Stimulated activated CD4-positive, alpha-beta T cell treated with anti-CD3 and anti-CD28 coated beads, TNF-alpha, amount 100 ng/mL, for 4 hours (primary cell): ENCODE measurements at places on chromosomes 13 and 19.

DNA sequence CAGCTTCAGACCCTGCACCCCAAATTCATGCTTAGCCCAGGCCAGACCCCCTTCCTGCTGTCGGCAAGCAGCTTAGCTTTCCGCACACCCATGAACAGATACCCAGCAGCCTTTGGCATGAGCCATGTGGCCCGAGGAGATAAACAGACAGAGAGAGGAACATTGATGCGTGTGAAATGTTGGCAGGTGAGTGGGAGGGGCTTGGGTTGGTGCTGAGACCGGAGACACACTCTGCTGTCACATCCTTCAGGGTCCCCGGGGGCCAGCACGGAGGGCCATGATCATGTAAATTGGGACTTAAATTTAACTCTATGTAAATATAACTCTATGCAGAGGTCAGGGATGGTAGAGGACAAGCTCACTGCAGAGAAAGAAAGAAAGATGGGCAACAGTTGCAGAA is 1.5 kb downstream of the CD22 start:
- DNase-seq: no peak

DNA sequence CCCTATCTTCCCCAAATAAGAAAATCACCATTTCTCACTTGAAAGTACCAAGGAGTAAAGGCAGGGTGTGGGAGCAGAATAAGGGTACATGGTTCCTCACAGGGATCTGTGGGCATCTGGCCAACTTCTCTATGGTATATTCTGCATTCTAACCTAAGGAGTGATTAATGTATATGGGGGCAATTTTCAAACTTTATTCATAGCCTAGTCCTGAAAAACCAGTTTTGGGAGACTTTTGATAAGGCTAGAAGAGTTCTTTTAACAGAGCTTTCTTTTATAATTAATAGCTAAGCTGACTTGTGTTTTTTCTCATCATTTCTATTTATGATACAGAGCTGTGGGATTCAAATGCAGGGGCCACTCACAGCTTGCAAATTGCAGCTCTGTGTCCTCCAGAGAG is 852 bp downstream of the SCEL start:
- no peak for DNase-seq

- DNase-seq: no peak
Observed at GRCh38 chr13:97746649-97747048, 206.8 kb upstream of the IPO5 start.

DNA sequence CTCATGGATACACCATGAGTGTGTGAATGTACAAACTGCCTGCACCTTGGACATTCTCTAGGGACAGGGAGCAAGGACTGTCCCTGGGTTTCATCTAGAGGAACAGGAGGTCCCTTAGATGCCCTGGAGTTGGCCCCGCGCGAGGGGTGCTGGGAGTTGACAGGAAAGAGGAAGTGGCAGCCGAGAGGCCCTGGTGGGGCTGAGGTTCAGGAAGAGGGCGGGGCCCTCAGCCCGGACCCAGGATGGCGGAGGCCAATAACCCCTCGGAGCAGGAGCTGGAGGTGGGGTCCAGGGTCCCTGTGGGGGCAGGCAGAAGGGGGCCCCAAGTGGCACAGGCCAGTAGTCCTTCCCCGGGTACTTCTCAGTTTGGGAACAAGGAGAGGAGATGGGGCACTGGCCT is 6.9 kb downstream of the PKN1 start:
- peak; percentile 52 for DNase-seq

GRCh38 chr19:38231918-38232317 is 7.9 kb upstream of the DPF1 start:
- DNase-seq: no peak
